ENCODE measurements at places on chromosomes 16 and 17.

DNA sequence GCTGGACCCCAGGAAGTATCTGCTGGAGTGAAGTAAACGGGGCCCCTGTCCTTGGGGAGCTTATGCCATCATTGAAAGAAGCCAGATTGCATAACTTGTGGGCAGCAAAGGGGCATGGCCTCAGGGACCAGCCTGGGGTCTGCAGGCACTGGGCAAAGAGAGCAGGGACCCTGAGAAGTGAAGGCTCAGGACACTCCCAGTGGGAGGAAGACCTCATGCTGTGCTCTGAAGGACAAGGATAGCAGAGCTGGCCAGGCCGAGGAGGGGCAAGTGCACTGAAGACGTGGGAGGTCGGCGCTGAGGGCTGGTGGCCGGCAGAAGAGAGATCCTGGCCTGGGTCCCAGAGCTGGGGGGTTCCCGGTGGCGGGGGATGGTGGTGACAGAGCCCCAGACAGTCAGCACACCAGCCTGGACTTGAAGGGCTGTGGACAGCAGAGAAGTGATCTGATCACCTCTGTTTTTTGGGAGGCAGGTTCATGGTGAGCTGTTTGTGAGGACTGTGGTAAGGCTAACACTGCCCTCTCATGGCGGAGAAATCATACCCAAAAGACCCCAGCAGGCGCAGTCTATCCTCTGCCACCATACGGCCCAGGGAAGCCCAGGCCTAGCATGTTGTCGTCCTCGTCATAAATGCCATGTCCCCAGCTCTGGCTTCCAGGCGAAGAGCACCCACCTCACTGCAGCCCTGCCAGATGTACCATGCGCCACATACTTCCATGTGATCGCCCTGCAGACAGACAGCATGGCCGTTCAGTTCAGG lies 7.1 kb upstream of the CNP start:
- DNase-seq = no peak

- DNase-seq = peak; percentile 72
These were observed 1.6 kb downstream of the NUFIP2 start for GRCh38 chr17:29292071-29292991.

DNA sequence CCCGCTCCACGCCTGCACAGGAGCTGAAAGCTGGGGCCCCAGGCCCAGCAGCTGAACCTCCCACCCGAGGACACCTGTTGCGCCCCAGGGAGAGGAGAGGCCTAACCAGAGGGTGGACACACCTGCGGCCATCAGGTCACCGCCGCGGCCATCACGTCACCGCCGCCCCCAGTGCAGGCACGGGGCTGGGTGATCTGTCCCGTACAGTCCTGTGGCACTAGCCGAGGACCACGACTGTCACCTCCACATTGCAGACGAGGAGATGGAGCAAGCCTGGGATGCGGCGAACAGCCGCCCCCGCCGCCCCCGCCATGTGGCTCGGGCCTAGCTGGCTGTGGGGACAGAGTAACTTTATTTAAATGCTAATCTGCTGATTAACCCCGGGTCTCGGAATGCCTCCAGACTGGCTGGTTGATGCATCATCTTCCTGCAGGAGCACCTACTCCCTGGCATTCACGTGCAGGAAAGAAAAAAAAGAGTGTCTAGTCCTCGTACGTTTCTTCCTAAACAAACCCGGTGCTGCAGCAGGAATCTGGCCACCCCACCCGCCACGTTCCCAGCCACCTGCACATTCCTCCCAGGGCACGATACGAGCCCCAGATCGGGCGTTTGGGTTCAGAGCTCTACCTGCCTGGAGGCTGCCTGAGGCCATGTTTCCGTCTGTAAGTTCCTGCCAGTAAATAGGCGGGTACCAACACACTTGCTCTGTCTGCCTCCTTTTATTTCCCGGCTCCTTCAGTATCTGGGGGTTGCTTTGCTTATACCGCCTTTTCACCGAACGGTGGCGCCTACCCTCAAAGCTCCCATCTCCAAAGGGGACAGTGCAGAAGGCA lies 29.9 kb downstream of the PIEZO1 start:
- DNase-seq = no peak

GRCh38 chr16:74591876-74592650 lies 14.9 kb downstream of the GLG1 start:
- no peak for DNase-seq

- DNase-seq = no peak
These were observed 506.2 kb downstream of the WWOX start for GRCh38 chr16:78605548-78606101.

GRCh38 chr17:28693869-28694268 lies 17.8 kb downstream of the PROCA1 start:
- no peak for DNase-seq

DNA sequence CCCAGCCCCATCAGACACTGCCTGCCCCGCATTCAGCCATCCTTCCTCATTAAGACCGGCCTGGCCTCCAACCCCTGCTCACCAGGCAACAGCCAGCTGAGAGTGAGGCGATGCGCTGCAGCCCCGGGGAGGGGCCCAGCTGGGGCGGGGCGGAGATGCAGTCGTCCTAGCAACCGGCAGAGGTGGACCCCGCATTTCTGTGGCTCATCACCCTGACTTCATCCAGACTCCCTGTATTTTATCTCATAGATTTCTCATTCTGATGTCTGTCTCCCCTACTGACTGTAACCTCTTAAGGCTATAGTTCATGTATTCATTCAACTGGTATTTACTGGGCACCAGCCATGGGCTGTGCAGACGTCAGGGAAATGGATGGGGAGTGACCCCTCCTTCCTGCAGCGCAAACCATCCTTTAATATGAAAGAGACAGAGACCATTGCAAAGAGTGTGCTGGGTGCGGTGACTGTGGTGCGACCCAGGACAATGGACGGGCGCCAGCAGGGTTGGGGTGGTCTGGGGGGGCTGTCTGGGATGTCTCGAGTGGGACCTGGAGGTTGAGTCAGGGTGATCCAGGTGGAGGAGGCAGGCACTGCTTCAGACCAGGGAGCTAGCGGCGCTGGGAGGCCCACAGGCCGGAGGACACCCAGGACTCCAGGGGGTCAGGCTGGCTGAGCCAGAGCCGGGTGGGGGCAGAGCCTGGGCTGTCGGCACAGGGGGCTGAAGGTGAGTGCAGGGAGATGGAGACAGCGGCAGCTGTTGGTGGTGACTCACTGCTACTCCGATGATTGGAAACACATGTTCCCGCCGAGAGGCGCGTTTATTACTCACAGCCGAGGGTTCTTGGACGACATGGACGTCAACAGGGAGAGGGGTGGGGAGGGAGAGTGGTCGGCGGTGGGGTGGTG lies 10.5 kb upstream of the TIMP2 start:
- peak; percentile 59 for DNase-seq

- DNase-seq = no peak
These were observed 31.5 kb upstream of the SHISA9 start for GRCh38 chr16:12869698-12870427.

GRCh38 chr16:9447195-9447551 lies 355.7 kb downstream of the HAPSTR1 start:
- DNase-seq = no peak

DNA sequence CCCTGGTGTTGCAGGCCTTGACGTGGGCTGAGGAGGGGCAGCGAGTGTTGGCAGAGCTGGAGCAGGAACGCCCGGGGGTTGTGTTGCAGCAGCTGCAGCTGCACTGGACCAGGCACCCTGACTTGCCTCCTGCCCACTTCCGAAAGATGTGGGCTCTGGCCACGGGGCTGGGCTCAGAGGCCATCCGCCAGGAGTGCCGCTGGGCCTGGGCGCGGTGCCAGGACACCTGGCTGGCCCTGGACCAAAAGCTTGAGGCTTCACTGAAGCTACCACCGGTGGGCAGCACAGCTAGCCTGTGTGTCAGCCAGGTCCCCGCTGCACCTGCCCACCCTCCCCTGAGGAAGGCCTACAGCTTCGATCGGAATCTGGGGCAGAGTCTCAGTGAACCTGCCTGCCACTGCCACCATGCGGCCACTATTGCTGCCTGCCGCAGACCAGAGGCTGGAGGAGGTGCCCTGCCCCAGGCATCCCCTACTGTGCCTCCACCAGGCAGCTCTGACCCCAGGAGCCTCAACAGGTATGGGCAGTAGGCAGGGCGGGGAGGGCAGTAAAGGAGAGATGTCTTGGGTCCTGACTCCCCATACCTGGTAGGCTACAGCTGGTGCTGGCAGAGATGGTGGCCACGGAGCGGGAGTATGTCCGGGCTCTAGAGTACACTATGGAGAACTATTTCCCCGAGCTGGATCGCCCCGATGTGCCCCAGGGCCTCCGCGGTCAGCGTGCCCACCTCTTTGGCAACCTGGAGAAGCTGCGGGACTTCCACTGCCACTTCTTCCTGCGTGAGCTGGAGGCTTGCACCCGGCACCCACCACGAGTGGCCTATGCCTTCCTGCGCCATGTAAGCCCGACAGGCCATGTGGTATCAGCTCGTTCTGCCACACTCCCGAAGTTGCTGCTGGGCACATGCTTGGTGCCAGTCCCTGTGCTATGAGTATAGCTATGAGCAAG lies 5.6 kb downstream of the PLEKHG4 start:
- DNase-seq = peak; percentile 49

DNA sequence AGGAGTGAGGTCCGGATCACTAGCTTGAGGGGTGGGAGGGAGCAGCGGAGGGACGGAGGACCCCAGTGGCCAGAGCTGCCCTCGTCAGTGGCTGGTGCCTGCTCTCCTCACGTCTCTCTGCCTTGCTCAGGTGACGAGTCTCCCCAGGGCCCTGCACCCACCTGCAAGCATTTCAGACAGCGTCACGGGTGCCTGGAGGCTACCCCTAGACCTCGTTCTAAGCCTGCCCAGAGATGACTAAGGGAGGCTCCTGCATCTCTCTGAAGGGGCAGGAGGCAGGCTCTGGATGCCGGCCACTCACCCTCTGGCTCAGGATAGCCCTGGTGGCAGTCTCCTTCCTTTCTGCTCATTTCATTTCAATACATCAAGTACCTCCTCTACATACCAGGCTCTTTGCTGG lies 68.8 kb downstream of the MRC2 start:
- DNase-seq = no peak

GRCh38 chr16:86285421-86285820 lies 224.9 kb upstream of the FOXF1 start:
- no peak for DNase-seq

DNA sequence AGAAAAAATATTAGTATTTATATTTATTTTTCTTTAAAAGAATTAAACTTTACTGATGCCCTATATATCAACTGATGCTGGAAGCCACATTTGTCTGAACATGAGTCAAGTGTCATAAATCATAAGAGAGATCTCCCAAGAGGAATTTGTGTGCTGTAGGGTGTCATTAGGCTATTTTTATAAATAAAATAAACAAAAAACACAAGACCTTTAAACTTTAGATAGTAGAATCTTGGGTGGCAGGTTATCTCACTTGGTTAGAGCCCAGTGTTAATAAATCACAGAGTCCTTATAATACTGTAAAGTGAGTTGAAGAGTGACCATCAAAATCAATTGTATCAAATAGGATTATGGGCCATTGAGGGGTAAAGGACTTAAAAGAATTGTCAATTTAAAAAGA lies 21.3 kb upstream of the CPD start:
- DNase-seq = no peak

GRCh38 chr17:77378318-77379064 lies 237.7 kb downstream of the SEC14L1 start:
- DNase-seq = no peak

GRCh38 chr16:49747654-49748053 lies 108.3 kb downstream of the ZNF423 start:
- no peak for DNase-seq

GRCh38 chr17:34499576-34499975 lies 79.8 kb upstream of the TMEM132E start:
- no peak for DNase-seq

DNA sequence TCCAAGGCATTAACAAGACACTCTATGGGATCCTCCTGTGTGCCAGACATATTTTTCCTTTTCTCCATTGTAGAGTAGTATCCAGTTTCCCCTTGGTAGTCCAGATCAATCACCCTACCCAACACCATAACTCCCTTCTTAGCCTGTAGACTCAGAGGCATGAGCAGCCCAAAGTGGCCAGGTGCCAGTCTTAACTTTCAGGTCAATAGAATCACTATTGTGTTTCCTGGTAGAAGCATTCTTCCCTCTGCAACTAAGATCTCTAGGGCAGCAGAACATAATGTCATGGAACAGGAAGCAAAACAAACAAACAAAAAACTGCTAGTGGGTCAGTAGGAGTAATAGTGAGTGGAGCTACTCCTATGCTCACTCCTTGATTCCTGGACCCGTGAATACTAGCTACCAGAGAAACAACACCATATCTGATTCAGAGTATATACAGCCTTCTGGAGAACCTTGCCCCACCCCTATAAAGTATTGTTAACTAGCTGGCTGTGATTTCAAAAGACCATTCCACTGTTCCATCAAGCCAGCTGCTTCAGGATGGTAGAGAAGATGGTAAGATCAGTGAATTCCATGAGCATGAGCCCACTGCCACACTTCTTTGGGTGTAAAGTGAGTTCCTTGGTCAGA lies 11.2 kb upstream of the CLEC19A start:
- DNase-seq = no peak

DNA sequence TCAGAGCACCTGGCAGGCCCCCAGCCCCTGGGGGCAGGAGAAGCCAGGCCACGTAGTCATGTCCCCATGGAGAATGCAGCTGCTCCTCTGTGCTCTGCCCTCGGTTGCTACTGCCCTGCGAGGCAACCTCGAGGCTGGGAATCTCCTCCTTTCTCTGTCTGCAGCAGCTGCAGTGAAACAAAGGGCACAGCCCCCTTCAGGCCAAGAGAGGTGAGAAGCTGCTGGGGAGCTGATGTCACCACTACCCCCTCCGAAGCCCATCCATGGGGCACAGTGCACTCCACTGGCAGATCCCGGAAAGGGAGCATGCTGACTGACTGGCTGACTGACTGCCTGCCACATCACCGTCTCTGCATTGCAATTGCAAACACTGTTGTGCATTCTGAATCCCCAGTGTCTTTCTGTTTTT lies 103.7 kb downstream of the GRIN2A start:
- DNase-seq = no peak

- peak; percentile 92 for DNase-seq
These were observed at the start of gene C1QL1 for GRCh38 chr17:44968225-44969143. TSS of gene C1QL1 (minus strand) at chr17:44968303. CDS start at chr17:44968048, 255 bp downstream.

- no peak for DNase-seq
These were observed 257.6 kb upstream of the CPHXL start for GRCh38 chr16:75983741-75984381.

DNA sequence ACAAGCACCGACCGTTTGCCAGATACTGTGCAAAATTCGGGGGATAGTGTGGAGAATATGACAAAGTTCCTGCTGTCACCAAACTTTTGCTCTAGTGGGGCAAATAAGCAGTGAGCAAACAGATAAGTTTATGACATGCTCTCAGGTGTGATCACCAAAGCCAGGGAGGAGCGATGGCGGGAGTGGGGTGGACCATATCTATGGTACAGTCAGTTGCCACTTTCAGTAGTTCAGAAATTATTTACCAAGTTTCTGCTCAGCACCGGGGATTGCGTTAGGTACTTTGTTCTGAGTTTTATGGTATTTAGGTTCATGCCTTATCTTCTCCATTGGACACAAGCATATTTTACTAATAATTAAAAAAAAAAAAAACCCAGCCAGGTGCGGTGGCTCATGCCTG lies 11.9 kb downstream of the MSI2 start:
- DNase-seq = no peak

GRCh38 chr16:86939609-86940008 lies 361.3 kb downstream of the FOXL1 start:
- no peak for DNase-seq

All from transverse colon (tissue), 4 donors.